Stimulated activated CD4-positive, alpha-beta T cell treated with anti-CD3 and anti-CD28 coated beads, Interleukin-12 subunit alpha, Interleukin-12 subunit beta, amount 100 ng/mL, for 4 hours (primary cell): ENCODE measurements at places on chromosomes 3 and 15.

- DNase-seq, result no peak
Observed at GRCh38 chr15:47577000-47577399, 140.3 kb upstream of the SEMA6D start.

- no peak for DNase-seq
Observed at GRCh38 chr15:86054338-86054737, 25.3 kb upstream of the AGBL1 start.

DNA sequence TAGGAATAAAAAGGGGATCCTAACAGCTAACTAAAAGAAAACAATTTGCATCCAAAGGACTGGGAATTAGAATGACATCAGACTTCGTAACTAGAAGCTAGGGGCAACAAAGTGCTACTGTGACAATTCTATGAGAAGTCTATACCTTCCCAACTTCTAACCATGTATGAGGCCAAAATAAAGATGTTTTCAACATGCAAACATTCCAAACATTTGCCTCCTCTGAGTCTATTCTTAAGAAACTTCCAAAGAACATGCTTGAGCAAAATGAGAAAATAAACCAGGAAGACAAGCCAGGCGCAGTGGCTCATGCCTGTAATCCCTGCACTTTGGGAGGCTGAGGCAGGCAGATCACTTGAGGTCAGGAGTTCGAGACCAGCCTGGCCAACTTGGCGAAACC is 13.1 kb upstream of the RNF7 start:
- no peak for DNase-seq

GRCh38 chr3:57673156-57673555 is 19.7 kb downstream of the DENND6A start:
- no peak for DNase-seq

- DNase-seq, result no peak
Observed at GRCh38 chr3:46669191-46669999, 24.1 kb downstream of the ALS2CL start.
